Endothelial cell of umbilical vein (primary cell): ENCODE measurements at places on chromosomes 3 and 15. TPM values are rescaled to one million over a fixed set of nuclear protein-coding genes. Genes with fewer than 3 reads are reported as not detected.

Gene LRRN1
- polyA plus RNA-seq = 0.04 TPM in 1 of 2 replicates, not detected in the other

DNA sequence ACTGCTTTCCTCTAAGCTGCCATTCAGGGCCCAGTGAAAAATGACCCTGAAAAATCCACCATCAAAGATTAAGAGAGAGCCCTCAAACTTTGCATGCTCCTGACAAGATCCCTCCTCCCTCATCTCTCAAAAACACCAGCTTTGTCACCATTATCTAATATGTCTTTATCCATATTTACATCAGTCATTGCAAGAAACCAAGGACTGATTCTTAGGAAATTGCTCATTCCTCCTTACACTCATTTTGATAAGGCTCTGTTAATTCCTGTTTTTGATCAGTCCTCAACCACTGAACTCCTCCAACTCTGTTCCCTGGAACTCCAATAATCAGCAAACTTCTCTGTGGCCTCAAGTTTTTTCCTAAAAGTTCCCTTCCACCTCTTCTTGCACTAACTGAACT lies 51.8 kb downstream of the CD200 start:
- no peaks in the 10 kb centered on the region for H3K27me3 ChIP-seq
- H3K36me3 ChIP-seq = no peaks in the 10 kb centered on the region
- no peak overlapping the region for H3K4me3 ChIP-seq
- H3K4me1 ChIP-seq = peaks cover 8% of the 10 kb centered on the region
- H3K27ac ChIP-seq = no peak overlapping the region

- no peaks in the 10 kb centered on the region for H3K4me1 ChIP-seq
- H3K4me3 ChIP-seq = no peak within 1 kb of the TSS
- H3K27ac ChIP-seq = no peak within 1 kb of the TSS
- no peak for DNase-seq
- no peaks in the 10 kb centered on the region for H3K36me3 ChIP-seq
Observed at GRCh38 chr3:19934098-19934566, at the start of gene EFHB. Gene EFHB (minus strand): TSS chr3:19934217. CDS start chr3:19934018, 199 bp downstream.

- peaks cover 2% of the 10 kb centered on the region for H3K4me1 ChIP-seq
- DNase-seq = no peak
- no peak overlapping the region for H3K27ac ChIP-seq
- H3K36me3 ChIP-seq = no peaks in the 10 kb centered on the region
- no peaks in the 10 kb centered on the region for H3K27me3 ChIP-seq
Observed at GRCh38 chr15:45156744-45157455, 27.1 kb downstream of the DUOX1 start.

DNA sequence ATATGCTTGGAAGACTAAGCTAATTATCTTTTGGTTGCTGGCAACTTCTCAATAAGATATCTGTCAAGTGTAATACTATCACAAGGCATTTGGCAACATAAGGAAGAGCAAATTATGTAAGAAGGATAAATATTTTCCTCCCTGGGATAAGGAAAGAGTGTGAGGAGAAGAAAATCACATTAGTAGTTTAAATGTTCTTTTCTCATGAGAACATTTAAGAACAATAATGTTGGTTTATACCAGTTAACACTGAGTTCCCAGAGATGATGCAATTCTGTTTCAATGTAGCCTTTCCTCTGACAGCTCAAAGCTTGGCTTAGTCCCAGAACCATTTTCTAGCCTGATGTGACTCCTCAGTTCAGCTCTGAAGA lies 66.1 kb upstream of the NPHP3 start:
- peaks cover 3% of the 10 kb centered on the region for H3K27me3 ChIP-seq
- peak; percentile 52 for DNase-seq
- peaks cover 2% of the 10 kb centered on the region for H3K4me1 ChIP-seq
- H3K4me3 ChIP-seq = no peak overlapping the region
- no peaks in the 10 kb centered on the region for H3K36me3 ChIP-seq
